ENCODE measurements at places on chromosomes 16 and 17.
A peak's percentile ranks its signal among the peaks of the same experiment; 100 is the strongest.

- DNase-seq: peak; percentile 54
Observed at GRCh38 chr17:46770818-46771560, 47.5 kb downstream of the WNT3 start.

DNA sequence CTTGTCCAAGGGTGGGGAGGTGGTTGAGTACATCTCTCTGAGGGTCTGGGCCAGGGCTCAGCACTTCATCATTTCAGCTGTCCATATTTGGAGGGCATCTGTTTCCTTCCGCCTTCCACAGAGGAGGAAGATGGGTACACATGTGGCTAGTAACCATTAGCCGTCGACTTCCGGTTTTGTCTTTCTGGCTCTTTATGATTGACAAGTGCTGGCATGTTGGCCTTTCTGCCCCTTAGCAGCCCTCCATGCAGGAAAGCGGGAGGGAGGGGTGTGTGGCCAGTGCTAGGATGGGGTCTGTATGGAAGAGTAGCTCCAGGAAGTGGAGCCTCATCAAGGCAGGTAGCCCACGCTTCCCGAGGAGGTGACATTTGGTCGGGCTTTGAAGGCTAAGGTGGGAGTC is 69.6 kb downstream of the RAI1 start:
- peak; percentile 29 for DNase-seq

- DNase-seq: no peak
Observed at GRCh38 chr17:20086416-20087076, 77.4 kb downstream of the SPECC1 start.

- DNase-seq: no peak
Observed at GRCh38 chr16:75836347-75837010, 110.2 kb upstream of the CPHXL start.

DNA sequence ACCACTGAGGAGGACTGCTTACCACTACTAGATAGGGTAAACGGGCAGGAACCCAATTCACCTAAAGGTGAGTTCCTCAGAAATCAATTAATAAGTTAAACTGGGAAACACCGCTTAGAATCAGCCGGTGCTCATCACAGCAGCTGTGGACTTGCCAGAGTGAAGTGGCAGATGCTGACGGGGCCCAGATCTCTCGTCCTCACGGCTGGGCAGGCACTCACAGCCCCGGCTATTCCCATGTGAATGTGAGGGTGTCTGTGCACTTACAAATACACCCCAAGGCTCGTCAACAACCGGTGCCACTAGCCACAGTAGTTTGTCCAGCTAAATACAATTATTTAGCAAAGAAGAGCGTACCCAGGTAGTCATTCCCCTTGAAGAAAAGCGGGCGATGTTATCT is 29.7 kb downstream of the MBTPS1 start:
- no peak for DNase-seq

- DNase-seq: no peak
Observed at GRCh38 chr17:9487406-9487805, 88.2 kb downstream of the STX8 start.

DNA sequence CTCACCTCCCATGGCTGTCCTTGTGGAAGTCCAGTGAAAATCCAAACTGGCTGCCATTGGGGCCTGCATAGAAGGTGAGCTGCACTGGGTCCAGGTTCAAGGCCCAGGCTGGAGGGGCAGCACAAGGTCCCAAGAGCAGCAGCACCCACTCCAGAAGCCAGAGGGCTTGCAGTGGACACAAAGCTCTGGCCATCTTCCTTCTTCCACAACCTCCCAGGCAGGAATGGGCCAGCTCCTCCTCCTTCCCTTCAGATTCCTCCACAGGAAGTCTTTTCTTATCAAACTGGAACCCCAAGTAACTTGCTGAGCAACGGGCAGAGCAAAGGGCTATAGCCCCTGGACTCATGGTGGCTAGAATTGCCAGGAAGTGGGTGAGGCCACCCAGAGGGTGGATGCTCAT is at the start of gene ITGA2B:
Gene ITGA2B (minus strand): TSS at position 369 of the 400 bp plus-strand sequence. CDS start 176 bp downstream, at position 193.
- DNase-seq: no peak

GRCh38 chr16:69089091-69089910 is 16.2 kb upstream of the HAS3 start:
- DNase-seq: no peak

GRCh38 chr17:73103641-73104335 is 11.3 kb upstream of the SLC39A11 start:
- DNase-seq: no peak

DNA sequence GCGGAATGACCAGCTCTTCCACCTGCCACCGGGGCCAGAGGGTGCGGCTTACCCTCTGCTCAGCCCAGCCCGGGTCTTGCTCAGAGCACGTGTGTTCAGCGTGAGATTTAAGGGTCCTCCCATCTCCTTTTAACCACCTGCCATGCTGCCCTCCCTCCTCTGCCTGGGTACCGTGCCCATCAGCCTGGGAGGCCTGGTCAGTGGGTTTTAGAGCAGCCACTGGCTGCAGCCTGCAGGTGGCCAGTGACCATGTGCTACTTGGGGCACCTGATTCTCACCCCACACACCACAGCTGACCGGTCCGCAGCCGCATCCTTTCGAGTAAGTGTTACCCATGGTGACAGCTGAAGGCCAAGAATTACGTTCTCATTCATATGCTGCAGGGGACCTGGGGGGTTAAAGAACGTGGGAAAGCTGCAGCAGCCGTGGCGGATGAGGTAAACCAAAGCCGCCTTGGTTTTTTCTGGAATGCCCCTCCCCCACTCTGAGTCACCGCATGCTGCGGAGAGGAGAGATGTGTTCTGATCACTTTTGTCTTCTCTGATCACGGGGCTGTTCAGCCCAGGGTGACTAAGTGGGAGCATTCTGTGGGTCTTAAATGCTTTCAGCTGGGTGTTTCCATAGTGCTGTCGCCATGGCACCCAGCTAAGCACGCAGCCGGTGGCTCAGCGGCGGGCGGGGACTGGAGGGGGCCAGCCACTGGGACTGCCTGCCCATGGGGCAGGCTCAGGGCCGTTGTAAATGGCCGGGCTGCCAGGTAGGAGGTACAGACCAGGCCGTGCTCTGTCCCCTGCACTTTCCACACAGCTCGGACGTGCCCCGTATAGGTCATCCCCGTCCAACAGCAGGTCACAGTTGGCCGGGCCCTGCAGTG is 59.8 kb downstream of the BAIAP2 start:
- peak; percentile 72 for DNase-seq

GRCh38 chr17:50865060-50865867 is 890 bp downstream of the TOB1 start:
- peak; percentile 53 for DNase-seq

GRCh38 chr17:57288773-57289121 is 32.4 kb downstream of the MSI2 start:
- DNase-seq: no peak

DNA sequence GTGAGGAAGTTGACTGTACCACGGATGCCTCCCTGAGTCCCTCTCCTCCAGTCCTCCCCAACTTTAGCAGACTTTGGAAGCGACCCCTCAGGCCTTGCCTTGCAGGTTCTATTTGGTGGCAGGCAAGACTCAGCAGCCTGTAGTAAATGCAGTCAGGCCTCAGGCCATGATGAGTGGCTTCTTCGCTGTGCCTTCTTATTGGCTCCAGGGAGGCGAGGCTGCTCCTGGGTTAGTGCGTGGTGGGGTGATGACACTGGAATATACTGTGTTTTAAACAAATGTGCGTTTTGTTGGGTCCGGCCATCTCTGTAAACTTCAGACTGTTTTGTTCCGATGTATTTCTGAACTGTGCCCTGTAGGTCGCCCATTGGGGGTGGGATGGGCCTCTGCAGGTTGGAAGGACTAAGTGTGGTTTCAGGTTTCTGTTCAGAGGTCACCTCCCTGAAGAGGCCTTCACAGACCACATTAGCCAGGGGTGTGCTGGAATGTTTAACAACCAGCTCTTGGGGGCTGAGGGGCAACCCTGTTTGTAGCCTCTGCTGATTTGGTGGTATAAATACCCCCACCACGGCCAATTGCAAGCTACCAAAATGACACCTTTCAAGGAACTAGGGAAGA is 62.5 kb downstream of the CYLD start:
- DNase-seq: no peak

DNA sequence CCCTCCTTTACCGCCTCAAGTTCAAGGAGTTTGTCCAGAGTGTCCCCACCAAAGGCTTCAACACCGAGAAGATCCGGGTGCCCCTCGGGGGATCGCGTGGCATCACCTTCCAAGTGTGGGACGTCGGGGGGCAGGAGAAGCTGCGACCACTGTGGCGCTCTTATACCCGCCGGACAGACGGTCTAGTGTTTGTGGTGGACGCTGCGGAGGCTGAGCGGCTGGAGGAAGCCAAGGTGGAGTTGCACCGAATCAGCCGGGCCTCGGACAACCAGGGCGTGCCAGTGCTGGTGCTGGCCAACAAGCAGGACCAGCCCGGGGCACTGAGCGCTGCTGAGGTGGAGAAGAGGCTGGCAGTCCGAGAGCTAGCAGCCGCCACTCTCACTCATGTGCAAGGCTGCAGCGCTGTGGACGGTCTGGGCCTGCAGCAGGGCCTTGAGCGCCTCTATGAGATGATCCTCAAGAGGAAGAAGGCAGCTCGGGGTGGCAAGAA is 1.1 kb downstream of the ARL4D start:
- no peak for DNase-seq

DNA sequence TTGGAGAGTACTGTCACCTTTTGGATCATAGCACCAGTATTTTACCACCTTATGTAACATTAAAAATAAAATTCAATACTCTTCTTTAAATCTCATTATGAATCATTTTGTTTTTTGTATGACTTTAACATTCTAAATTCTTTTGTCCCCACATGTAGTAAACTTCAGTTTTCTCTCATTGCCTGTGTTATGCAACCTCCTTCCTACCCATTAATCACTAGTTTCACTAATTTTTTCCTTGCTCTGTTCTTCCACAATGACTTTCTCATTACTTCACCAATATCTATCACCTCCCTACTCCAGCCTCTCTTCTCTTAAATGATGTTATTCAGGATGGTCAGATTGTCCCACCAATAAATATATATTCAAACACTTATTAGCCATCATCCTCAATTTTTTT is 68.7 kb downstream of the TTC19 start:
- no peak for DNase-seq

DNA sequence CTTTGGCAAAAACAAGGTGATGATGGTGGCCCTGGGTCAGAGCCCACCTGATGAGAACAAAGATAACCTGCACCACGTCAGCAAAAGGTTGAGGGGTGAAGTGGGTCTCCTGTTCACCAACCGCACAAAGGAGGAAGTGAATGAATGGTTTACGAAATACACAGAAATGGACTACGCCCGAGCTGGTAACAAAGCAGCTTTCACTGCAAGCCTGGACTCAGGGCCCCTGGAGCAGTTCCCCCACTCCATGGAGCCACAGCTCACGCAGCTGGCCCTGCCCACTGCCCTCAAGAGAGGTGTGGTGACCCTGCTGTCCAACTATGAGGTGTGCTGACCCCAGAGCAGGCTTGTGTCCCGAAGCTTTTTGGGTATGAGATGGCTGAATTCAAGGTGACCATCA is 29.7 kb upstream of the DLX4 start:
- DNase-seq: no peak

DNA sequence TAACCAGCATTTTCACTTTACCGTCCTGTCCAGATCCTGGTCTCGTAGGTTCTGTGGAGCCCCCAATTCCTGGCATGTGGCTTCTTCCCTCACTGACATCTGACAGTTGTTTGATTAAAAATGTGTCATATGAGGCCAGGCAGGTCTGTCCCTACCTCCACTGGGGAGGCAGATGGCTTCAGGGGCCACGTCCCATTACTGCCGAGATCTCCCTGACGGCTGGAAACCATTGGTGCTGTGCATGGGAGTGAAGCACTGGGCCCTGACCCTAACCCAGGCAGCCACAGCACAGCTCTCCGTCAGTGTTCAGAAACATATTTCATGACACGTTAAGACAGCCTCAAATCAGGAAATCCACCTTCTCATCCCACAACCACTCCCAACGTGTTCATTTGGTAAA is 77.5 kb downstream of the GNAO1 start:
- DNase-seq: no peak

- no peak for DNase-seq
Observed at GRCh38 chr17:8898126-8898525, 30.7 kb upstream of the PIK3R6 start.

DNA sequence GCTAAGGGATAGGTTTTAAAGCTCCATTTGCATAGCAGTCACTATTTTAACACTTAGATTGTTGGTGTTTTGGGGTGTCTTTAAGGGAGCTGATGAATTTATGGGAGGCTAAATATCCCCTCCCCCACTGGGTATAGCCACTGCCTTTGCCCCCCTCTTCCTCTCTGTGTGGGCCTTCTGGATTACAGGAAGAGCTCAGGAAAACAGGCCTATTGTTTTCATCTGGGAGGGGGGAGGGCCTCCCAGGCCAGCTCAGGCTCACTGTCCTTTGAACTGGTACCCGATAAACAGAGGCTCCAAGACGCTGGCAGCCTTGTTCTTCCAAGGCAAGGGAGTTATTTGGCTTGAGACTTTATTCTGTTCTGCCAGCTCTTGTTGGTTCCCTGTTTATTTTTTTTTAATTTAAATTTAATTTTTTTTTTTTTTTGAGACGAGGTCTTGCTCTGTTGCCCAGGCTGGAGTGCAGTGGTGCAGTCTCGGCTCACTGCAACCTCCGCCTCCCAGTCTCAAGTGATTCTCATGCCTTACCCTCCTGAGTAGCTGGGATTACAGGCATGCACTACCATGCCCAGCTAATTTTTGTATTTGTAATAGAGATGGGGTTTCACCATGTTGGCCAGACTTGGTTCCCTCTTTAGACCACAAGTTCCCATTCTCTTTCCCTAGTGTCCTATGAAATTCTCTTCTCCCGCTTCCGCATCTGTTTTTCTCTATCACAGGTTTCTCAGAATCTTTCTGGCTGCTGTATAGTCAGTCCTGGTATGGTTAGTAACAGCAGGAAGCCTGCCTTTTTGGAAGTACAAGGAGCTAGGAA is 25.1 kb downstream of the MINK1 start:
- no peak for DNase-seq

DNA sequence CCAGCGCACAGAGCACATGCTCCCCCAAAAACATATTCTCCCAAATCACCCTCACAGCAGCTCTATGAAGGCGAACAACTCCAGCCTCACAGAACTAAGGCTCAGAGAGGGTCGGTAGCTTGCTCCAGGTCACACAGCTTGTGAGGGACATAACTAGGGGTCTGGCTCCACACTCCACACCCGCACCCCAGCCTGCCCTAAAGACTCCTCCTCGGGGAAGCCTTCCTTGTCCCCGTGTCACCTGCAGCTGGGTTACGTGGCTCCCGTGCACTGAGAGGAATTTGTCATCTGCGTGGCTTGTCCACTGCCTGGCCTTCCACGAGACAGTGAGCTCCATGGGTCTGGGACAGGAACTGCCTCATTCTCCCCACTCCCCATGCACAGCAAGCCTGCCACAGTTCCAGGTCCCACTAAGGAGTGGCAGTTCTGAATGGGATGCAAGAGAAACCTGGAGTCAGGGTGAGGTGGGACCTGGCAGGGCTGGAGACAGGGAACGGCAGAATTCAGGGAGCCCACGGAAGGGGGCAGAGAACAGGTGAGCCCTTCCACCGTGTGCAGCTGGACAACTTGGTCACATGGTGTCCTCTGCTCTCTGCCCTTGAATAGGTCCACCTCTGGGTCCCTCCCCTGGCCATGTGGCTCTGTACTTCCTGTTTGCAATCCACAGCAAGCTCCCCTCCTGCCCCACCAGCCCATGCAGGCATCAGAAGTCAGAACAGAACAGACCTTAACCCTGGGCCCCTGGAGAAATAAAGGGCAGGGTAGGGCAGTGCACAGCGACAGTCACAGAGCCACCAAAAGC is 27.4 kb downstream of the TNFRSF13B start:
- no peak for DNase-seq
